NCI-H1048 (cell line): ENCODE measurements at places on chromosomes 5 and 9.

DNA sequence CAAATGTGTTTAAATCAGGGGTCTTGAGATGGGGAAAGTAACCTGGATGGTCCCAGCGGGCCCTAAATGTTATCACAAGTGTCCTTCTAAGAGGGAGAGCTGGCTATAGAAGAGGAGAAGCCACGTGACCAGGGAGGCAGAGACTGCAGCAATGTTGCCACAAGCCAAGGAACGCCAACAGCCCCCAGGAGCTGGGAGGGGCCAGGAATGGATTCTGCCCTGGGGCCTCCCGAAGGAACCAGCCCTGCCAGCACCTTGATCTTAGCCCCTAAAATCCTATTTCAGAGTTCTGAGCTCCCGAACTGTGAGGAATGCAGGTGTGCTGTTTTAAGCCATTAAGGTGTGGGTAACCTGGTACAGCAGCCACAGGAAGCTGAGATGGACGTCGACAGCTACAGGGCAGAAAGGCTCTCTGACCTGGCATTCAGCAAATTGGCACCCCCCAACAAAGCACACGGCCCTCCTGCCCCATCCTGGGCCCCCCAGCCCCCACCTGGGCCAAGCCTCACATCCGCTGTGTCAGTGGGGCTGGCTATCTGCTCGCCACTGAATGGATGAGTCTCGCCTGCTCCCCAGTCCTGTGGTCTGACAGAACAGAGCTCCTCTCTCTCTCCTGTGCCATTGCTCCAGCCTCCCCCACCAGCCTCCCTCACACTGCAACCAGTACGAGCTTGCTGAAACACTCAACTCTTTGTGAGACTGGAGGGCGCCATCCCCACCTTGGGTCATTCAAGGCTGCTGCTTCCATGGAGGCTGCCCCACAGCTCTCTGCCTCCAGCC is 78.8 kb downstream of the ADAMTS2 start:
- no peak for DNase-seq

DNA sequence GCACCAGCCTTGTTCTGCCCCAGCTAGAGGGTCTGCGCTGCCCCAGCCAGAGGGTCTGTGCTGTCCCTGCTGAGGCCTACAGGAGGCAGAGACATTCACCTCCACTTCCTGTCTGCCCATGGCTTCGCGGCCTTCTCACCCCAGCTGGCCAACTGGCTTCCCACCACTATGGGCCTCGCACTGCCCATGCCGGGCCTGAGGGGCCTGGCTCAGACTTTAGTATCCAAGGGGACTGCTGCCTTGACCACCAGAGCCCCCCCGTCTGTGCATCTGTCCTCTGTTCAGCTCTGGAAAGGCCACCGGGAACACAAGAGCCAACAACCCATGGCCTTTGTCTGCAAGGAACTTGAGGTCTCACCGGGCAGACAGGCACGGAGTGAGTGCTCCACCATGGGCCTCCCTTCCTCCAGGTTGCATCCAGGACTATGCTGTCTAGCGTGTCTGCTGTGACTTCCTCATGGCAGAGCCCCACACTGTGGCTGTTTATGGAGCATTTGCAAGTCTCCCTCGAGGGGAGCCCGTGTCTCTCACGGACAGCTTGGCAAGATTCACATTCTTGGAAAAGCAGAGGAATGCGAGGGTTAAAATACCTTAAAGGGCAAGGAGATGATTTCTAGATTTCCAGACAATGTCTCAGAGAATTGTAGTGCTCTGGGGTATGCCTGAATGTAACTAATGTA is 1.7 kb downstream of the DCANP1 start:
- DNase-seq: no peak

DNA sequence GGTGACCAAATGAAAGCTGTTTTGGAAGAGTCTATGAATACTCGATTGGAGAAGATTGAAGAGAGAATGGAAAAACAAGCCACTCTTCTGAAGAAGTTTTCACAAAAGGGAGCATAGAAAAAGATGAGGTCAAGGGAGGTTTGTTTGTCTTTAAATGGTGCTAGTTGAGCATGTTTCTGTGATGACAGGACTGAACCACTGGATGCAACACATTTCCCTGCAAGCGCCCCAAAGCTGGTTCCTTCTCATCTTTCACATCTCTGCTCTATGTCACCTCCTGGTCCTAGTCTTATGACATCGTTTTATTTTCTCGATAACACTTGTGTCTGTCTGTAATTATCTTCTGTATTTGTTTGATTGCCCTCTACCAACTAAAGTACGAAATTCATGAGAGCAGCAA is 3.8 kb upstream of the CCDC192 start:
- DNase-seq: no peak

GRCh38 chr5:78983601-78984438 is 1.3 kb downstream of the ARSB start:
- DNase-seq: no peak

DNA sequence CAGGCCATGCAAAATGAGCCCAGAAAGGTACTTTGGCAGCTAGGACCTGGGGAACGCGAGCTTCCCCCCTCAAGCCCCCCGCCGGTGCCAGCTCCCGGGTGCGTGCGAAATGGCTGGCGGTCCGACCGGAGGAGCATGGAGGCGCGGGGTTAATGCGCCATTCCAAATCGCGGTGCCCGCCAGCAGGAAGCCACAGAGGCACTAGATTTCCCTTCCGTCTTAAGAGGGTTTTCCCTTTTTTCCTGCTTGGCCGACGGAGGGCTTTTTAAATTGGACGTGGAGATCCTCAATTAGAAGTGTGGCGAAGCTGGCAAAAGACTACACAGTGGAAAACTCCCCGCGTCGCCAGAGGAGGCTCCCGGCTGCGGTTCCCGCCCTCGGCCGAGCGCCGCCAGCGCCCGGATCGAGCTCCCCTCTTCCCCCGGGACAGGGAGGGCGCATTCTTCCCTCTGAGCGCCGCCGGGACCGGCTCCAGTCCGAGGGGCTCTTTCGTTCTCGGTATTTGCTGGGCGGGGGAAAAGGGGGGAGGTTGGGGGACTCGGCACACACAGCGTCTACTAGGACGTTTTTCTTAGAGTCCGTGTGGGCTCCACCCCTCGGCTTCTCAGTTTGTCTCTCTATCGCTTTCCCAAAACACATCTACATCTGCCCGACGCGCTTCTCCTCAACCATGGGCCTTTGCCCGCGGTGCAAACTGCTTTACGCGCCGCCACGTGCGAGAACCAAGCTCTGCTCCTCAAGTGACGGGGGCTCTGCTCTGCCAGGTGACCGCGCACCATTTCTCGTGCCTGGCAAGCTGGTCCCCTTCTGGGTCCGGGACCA is 3.0 kb downstream of the GDNF start:
- no peak for DNase-seq

DNA sequence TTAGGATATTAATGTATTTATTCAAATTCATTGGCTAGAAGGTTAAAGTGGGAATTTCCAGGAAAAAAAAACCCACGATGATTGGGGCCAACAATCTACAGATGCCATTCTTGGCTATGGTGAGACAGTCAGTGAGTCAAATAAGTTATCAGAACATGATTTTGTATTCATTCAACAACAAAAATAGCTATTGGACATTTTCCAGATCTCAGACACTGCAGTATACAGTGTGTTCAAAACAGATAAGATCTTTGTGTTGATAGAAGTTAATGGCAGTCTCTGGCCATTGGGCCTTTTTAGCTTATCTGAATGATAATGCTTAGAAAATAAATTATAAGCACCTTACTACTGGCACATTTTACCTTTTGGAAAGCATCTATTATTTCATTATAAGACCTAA is 547.7 kb downstream of the MAT2B start:
- DNase-seq: no peak

DNA sequence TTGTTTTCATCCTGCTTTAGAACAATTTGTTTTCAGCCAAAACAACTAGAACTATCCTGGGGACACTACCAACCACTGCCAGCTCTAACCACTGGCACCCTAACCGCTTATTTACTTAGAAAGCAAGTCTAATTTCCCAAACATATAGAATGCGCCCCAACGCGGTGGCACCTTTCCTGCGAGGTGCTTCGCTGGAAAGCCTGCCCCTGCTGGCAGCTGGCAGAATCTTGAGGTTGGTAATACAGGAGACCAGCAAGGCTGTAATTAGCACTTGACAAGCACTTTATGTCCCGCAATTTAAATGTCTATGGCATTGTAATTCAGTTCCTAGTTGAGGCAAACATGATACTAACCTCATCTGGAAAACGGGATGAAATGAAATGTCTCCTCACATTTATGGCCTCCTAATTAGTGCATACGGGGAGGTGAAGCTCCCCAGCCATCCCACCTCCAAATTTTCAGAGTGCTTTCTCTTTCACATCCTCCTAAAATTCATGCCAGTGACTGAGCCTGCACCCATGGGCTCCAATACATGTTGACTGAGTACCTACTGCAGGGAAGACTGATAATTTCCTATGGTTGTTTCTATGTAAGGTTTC is 30.4 kb downstream of the GABBR2 start:
- DNase-seq: no peak

GRCh38 chr5:1513326-1514026 is 10.3 kb downstream of the LPCAT1 start:
- DNase-seq: no peak

- no peak for DNase-seq
These were observed 1717.9 kb downstream of the EFNA5 start for GRCh38 chr5:105952875-105953274.

- no peak for DNase-seq
These were observed 794.0 kb downstream of the EFNA5 start for GRCh38 chr5:106876665-106877194.

GRCh38 chr9:133009906-133010582 is 20.8 kb upstream of the GTF3C5 start:
- no peak for DNase-seq

- no peak for DNase-seq
These were observed 1.2 kb downstream of the TTLL11 start for GRCh38 chr9:122091682-122092592.

DNA sequence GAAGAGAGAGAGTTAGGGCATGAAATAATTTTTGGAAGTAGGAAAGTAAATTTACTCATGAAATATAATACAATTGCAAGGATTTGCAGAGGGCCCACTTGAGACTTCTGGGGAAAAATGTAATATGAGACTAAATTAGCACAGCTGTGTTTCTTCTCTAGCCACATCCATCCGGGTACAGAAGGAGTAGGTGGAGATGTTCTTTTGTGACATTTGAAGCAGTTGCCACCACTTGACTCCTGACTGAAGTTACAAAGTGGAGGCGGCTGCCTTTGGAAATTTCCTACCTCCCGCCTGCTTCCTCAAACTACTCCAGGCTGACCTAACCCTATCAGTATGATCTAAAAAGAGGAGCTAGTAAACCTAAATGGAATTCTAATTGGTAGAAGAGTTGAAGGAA is 58.1 kb upstream of the SHISAL2B start:
- DNase-seq: no peak

GRCh38 chr9:114386886-114387679 is 699 bp downstream of the AKNA start:
- no peak for DNase-seq

GRCh38 chr5:79202076-79202475 is 33.9 kb upstream of the JMY start:
- DNase-seq: no peak

DNA sequence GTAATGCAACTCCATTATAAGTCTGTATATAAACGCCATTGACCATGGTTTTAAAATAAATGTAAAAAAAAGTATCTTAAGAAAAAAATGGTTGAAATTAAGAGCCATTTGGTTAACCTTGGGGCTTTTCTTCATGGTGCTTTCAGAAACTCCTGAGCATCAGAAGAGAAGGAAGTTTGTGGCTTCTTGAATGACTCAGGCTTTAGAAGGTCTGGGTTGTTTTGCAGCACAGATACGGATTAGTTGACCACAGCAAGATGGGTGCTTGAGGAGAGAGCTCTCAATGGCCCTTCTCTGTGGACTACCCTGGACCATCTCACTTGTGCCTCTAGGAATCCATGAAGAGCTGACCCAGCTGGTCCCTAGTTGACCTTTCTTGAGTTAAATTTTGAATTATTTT is 189.5 kb downstream of the TMEM38B start:
- DNase-seq: no peak

DNA sequence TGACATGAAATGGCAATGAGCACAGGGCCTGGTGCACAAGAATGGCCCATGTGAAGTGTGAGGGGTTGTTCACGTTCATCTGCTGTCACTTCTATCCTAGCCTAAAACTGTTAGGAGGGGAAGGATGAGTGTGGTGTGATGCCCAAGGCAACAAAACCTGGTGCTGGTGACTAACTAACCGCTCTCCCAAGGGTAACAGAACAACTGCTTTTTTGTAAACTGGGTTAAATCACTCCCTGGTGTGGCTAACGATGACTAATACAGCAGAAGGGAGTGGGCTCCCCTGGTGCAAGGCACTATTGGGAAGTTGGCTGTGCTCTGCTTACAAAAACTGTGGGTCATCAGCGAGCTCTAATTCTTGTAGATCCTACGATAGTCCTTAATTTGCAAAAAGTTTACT is 103.2 kb upstream of the VCAN start:
- no peak for DNase-seq

GRCh38 chr5:147554261-147554817 is 44.5 kb upstream of the DPYSL3 start:
- no peak for DNase-seq

GRCh38 chr5:52443187-52443586 is 344.5 kb upstream of the ITGA1 start:
- DNase-seq: no peak

GRCh38 chr5:110872963-110873362 is 134.2 kb downstream of the SLC25A46 start:
- DNase-seq: no peak

GRCh38 chr9:15180124-15180523 is 126.9 kb downstream of the TTC39B start:
- DNase-seq: no peak

DNA sequence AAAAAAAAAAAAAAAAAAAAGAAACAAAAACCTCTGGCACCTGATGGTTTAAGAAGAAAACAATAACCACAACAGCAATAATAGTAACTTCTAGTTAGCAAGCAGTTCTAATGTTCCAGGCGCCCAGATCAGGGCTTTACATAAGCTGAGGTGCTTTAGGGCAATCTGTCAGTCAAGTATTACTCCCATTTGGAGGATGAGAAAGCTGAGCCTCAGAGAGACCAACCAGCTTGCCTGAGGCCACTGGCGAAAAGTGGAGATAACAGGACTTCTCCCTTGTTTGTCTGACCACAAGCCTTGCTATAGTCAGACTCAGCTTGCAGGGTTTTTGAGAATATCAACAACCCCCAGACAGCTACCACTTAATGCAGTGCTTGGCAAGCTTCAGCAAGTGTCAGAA is 83.5 kb upstream of the BOD1 start:
- no peak for DNase-seq

- DNase-seq: no peak
These were observed 1.8 kb downstream of the PTBP3 start for GRCh38 chr9:112331674-112331952.

GRCh38 chr9:27168951-27169350 is 59.9 kb downstream of the TEK start:
- DNase-seq: no peak

DNA sequence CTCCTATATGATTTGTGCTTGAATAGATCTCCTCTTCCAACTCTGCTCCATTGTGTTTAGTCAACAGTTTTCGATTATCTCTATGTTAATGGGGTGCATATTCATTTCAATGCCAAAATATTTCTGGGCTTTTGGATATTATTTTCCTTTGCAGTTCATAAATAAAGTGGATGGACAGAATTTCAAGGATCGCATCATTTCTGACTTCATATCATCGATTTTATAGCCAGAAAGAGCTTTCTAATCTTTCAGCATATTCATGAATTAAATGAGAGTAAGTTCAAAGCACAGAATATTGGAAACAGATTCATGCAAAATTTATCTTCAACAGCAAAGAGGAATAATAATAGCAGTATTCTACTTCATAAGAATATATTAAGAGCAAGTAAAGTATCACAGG is 60.0 kb upstream of the MINAR2 start:
- no peak for DNase-seq

GRCh38 chr9:76887951-76888350 is 18.0 kb downstream of the PRUNE2 start:
- DNase-seq: no peak

- no peak for DNase-seq
These were observed 87.6 kb downstream of the ERP44 start for GRCh38 chr9:100011062-100011681.
